ENCODE measurements at places on chromosomes 4 and X.

DNA sequence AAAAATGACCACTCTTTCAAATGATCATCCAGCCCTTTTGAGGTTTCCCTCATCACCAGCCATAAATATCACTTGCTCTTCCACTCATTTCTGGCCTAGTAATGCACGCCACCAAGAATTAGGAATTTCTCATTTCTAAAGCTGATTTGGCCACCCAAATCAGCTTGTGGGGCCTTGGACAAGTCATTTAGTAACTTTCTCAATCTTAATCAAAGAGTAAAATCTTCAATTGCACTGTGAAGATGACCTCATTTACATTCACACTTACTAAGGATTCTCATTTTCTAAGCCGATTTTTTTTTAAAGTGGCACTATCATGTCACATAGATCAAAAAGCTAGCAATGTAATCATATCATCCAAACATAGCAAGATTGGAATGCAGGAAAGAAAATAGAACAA, 150.0 kb upstream of the HHIP start:
- no peak for DNase-seq

- DNase-seq: no peak
These were observed 105.5 kb downstream of the MID1 start for GRCh38 chrX:10514891-10515290.

- DNase-seq: no peak
These were observed 100.4 kb downstream of the HMX1 start for GRCh38 chr4:8771258-8771590.

- DNase-seq: no peak
These were observed 16.5 kb downstream of the UTP3 start for GRCh38 chr4:70704931-70705182.

DNA sequence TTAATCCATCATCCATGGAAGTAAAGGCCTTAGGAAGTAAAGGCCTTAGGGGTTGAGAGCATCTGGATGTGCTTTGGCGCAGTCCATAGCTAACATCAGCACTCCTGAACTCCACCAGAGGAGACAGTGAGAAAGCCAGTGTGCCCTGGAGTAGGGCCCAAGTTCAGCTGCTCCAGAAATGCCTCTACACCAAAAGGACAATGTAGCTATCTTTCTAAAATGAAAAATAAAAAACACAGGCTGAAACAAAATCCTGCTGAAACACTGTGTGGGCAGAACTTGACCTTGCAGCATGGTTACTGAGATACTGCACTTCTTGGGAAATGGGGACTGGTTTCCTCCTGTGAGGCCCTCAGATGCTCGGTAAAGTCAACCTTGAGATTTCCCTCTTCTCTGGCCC, 29.3 kb downstream of the SH3RF1 start:
- no peak for DNase-seq

- DNase-seq: no peak
These were observed 126.0 kb upstream of the WDFY3 start for GRCh38 chr4:85092536-85092935.

- DNase-seq: no peak
These were observed 205.7 kb downstream of the CHIC2 start for GRCh38 chr4:53858744-53859143.

DNA sequence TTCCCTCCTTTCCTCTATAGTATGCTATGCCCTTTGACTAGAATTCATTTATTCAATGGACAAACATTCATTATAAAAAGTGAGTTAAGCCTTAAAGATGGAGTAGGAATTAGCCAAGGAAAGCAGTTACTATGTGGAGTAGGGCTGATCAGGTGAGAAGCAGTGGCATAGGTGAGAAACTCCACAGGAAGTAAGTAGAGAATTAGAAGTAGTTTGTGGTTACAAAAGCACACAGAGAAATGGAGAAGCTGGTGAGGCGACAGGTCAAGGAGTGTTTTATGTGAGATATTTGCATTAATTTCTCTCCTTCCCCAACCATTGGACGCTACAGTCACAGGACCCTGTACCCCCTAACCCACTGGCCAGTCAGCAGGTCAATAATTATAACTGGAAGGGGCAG, 30.6 kb downstream of the SETD7 start:
- DNase-seq: no peak

- DNase-seq: no peak
These were observed 622.9 kb downstream of the PCDH7 start for GRCh38 chr4:31343061-31343460.

- DNase-seq: no peak
These were observed 55.8 kb downstream of the RGS12 start for GRCh38 chr4:3348621-3349020.

DNA sequence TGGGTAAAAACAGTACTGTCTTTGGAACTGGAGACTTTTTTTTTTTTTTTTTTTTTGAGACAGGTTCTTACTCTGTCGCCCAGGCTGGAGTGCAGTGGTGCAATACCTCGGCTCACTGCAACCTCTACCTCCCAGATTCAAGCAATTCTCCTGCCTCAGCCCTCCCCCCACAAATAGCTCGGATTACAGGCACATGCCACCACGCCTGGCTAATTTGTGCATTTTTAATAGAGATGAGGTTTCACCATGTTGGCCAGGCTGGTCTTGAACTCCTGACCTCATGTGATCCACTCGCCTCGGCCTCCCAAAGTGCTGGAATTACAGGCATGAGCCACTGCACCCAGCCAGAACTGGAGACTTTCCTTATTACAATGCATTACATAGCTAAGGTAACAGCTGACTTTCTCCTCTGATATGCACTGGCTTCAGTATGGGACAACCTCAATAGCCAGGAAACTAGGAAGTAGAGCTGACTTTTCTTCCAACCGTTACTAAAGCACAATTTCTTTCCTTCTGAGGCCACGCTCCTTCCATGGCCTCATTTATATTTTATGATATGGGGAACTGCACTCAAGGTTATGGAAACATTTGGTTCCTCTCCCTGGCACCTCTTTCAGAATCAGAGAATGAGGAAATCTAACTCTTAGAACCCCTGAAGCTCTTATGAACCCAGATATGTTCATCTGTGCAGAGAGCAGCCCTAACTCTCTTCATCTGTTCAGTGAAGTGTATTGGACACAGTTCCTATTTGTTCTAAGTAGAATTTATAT, 53.5 kb upstream of the FAM9B start:
- no peak for DNase-seq

DNA sequence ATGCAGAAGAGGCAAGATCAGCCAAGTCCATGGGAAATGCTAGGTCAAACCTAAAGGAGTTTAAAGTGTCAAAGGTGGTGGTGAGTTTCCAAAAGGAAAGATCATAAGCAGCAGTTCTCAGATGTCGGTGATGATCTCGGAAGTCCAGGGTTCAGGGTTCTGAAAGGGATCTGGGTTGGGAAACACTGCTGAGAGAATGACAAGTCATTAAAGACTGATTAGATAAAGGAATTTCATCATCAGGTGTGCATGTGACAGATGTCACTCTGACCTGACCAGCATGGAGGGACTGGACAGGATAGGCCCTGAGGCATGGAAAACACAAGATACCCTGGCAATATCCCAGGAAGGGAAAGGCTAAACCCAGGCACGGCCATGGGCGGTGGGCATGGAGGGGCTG, 195.7 kb upstream of the TBL1X start:
- DNase-seq: no peak

Measured in stimulated activated CD8-positive, alpha-beta memory T cell treated with anti-CD3 and anti-CD28 coated beads, Interleukin-7, amount 100 ng/mL, for 24 hours (primary cell).